ENCODE measurements at places on chromosomes 7 and 10.

DNA sequence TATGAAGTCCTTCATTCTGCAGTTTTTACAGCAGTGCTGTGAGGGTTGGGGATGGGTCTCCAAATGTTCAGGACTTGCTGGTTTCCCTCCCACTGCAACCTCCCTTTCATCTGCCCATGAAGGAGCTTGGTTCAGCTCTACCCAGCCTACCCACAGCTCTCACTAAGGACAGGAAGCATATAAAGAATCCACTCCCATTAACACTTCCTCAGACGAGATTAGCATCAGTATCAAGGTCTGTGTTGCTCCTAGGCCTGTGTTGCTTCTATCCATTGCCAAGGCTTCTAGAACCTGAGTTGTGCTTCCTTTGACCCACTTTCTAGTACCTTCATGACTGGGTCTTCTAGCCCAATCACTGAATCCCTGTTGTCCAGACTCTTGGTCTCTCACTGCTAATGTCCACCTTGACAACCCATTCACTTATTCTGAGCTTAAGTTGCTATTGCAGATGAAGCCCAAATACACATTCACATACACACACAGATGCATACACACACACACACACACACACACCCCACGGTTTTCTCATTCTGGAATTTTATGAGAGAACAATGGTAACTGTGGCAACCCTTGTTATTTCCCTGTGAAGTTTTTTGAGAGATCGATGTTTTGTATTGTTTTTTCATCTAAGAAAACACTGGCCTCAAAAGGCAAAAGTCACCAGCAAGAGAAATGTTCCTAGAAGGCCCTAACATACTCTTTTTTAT, 248.1 kb downstream of the MTERF1 start:
- no peak for DNase-seq

DNA sequence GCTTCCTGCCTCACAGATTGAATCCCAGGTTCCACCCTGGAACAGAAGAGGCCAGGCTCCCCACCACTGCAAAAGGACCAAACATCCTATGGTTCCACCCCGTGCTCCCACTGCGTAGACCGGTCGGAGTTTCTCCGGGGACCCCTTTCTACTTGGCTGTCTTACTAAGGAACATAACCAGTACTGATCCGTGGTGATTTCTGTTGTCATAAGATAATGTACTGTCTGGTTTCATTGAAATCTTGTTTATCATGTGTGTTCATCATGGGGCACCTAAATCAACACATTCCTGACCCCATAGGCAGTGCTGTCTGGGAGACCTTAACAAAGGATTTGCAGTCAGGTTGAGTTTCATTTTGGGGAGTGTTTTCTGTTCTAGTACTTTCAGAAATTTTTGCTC, 104.5 kb downstream of the CHN2 start:
- no peak for DNase-seq

DNA sequence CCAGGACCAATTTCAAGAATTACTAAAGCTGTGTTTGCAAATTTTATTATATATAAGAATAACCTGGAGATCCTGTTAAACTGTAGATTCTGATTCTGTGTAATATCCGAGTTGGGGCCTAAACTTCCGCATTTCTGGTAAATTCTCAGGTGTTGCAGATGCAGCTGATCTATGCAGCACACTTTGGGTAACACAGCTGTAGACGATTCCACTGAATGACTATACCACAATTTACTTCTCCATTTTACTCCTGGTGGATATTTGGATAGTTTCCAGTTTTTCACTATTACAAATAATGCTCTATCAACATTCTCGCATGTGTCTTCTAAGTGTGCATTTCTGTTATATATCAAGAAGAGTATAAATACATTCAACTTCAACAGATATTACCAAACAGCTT, 7.5 kb downstream of the GDI2 start:
- no peak for DNase-seq

DNA sequence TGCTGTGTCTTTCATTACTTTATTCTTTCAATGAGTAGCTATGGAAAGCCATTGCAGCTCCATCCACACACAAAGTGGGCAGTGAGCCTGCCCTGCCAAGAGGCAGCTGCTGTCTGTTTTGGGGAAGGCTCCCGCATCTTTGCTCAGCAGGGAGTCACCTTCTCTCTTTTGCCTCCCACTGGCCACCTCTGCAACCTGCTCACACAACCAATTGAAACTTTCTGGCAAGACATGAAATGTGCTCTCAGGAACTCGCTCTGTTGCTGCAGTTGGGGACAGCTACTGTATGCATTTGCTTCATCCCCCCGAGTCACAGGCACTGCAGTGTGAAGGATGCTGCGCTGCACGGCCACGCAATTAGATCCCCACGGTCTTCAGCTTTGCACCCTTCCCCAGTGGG, 244.8 kb upstream of the NFE2L3 start:
- DNase-seq, result no peak

DNA sequence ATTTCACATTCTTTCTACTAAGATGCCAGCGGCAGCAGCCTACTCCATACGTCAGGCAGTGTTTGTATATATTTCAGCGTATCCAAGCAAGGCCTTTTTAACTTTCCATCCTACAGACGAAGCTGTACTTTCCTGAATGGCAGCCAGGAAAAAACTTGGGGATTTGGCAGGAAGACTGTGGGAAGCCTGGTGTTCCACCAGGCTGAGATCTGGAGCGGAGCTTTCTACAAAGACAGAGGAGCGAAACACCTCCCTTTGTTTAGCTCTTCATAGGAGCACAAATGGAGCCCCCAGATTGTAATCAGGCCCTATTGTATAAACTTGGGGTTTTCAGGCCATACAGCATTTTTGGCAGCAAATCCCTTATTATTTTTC, 143.8 kb downstream of the TES start:
- DNase-seq, result no peak

GRCh38 chr10:102241444-102242117, at the start of gene PITX3:
PITX3 (minus strand) TSS chr10:102241512; CDS start chr10:102232080, 9,432 bp downstream.
- peak; percentile 68 for DNase-seq

DNA sequence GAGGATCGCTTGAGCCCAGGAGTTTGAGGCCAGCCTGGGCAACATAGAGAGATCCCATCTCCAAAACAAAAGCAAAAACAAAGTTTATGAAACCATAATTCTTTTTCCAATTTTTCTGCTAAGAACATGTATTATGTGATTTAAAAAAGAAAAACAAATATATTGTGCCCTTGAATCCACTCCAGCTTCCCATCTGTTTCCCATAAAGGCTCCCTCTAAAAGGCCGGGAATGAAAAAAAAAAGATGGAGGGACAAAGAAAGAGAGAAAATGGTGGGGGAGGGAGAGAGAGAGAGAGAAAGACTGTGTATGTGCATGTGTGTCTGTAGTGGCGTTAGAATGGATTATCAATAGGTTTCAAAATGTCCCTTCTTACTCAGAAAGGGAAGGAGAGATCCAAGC, 20.5 kb upstream of the GSDME start:
- no peak for DNase-seq

DNA sequence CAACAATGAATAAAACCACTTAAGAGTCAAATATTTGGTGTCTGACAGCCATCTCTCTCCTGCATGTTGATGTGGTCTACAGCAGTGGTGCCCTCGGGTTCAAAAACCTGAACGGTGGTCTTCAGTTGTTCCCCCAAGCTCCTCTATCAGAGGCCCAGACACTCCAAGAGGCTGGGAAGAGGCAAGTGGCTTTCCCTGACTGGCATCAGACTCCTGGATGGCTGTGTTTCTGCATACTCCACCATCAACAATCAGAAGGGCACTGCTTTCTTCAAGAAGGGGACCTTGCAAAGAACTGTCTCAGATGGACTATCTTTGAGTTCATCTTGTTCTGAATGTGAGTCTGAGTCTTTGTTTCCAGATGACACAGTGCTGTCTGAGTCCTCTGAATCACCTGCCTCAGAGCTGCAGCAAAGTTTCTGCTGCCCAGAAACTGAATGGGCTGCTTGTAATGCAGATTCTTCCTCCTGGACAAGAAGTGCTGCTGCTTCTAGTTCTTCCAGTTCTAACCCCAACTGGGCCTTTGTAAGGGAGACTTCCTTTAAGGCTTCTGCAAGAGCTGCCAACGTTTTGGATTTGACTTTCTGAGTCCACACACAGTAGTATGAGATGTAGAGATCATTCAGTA, 5.9 kb upstream of the SGMS1 start:
- DNase-seq, result no peak

GRCh38 chr7:101784292-101785127, 32.9 kb upstream of the CUX1 start:
- no peak for DNase-seq

DNA sequence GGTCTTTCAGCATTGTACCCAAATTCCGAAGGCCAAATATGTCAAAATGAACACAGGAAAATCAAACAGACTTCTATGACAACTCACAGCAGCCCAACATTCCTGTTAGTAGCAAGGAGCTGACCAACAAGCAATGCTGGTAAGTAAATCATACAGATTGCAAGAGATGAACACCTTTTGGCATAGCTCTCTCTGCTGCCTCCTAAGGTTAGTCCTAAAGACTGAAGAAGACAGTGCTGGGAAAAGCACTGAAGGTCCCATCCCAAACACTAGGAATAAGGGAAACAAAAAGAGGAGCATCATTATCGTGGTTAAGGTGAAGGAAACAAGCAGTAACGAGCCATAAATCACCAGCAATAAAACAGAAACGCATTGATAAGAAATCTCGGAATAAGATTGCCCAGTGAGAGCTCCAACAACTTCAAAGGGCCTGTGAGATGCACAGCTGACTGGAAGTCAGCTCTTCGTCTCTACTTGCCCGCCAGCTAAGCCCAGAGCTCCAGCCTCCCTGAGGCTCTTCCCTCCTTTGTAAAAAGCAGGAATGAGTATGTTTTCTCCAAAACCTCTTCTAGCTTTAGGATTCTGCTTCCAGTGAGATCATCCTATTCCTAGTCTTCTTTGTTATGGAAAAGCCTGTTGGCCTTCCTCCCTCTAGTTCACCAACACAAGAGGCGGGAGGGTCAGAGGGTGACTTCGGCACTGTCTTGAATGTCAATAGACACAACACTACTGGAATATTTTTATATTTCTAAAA, 15.3 kb downstream of the NUDT5 start:
- DNase-seq, result no peak

GRCh38 chr7:134510646-134511045, 16.7 kb upstream of the AKR1B10 start:
- DNase-seq, result no peak

- DNase-seq, result no peak
Measured at GRCh38 chr10:56561336-56561735, 200.3 kb upstream of the ZWINT start.

GRCh38 chr10:20986049-20986448, 88.9 kb upstream of the NEBL start:
- DNase-seq, result no peak

- peak; percentile 51 for DNase-seq
Measured at GRCh38 chr7:24812305-24812945, 55.2 kb upstream of the GSDME start.

- no peak for DNase-seq
Measured at GRCh38 chr10:1316809-1317143, 260.6 kb downstream of the WDR37 start.

- DNase-seq, result no peak
Measured at GRCh38 chr10:95559471-95559870, 1.7 kb downstream of the SORBS1 start.
